T-helper 17 cell (primary cell): ENCODE measurements at places on chromosomes 2 and 18.

DNA sequence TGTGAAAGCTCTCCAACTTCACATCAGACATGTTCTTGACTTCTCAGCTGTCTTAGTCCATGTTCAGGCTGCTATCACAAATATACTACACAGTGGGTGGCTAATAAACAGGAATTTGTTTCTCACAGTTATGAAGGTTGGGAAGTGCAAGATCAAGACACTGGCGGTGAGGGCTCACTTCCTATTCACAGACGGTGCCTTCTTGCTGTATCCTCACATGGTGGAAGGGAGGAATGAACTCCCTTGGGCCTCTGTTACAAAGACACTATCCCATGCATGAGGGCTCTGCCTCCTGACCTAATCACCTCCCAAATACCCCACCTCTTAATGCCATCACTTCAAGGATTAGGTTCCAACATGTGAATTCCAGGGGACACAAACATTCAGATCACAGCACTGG, 9.7 kb downstream of the UXS1 start:
- no peak for DNase-seq

GRCh38 chr2:191217580-191217979, 27.6 kb upstream of the MYO1B start:
- no peak for DNase-seq

DNA sequence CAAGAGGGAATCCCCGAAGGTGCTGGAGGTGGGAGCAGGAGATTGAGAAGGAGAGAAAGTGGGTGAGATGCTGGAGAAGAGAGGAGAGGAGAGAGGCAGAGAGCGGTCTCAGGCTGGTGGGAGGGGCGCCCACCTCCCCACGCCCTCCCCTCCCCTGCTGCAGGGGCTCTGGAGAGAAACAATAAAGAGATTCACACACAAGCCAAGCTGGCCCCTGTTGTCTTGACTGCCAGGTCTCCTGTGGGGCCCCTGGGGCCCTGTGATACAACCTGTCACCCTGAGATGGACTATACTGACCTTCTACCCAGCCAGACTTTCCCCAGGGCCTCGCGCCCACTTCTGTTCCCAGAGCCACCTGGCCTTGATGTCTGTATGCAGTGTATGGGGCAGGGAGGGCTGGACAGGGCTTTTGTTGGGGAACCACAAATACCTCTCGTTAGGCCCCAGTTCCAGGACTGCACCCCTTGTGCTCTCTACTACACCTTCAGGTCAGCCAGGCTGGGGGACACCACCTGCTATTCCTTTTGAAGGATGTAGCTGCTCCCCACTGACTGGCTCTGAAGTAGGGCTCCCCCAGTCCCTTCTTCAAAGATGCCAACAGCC, 8.0 kb upstream of the SPEG start:
- DNase-seq: no peak

- DNase-seq: no peak
Observed at GRCh38 chr2:200044453-200044852, 89.1 kb downstream of the MAIP1 start.

GRCh38 chr2:45935791-45936622, 284.5 kb downstream of the PRKCE start:
- DNase-seq: no peak

- no peak for DNase-seq
Observed at GRCh38 chr2:41326851-41327250, 721.0 kb upstream of the PKDCC start.

- DNase-seq: no peak
Observed at GRCh38 chr18:24486684-24487083, 26.2 kb downstream of the HRH4 start.

- no peak for DNase-seq
Observed at GRCh38 chr2:230873661-230874401, 9.1 kb downstream of the ITM2C start.

DNA sequence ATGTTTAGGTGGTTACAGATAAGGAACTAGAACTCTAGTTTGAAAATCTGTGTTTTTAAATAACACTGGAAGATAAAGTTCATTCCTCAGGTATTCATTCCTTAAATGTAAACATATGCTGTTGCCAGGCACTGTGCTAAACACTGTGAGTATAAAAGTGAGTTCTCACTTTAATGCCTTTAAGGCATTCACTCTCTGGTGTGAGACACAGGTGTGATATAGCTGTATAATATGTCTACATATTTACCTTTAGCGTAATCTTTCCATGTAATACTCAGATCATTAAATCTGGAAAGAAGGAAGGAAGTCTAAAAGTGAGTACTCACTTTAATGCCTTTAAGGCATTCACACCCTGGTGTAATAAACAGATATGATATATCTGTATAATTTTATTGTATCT, 472.6 kb downstream of the PARD3B start:
- DNase-seq: no peak

DNA sequence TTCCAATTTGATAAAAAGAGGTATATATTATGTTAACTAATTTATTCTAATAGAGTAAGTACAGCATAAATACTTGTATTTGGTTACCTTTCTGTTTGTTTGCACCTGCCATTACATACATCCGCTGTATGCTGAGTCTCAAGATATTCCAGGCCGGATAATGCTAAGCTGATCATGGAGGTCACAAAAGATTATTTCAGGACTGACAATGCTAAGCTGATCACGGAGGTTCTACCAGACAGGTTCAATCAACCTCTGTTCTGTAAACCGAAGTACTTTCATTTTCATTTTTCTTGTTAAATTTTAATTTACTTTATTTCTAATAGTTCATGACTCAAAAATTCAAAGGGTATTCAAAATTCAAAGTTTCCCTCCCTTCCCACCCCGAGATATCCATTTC, 31.1 kb downstream of the PNO1 start:
- DNase-seq: no peak

DNA sequence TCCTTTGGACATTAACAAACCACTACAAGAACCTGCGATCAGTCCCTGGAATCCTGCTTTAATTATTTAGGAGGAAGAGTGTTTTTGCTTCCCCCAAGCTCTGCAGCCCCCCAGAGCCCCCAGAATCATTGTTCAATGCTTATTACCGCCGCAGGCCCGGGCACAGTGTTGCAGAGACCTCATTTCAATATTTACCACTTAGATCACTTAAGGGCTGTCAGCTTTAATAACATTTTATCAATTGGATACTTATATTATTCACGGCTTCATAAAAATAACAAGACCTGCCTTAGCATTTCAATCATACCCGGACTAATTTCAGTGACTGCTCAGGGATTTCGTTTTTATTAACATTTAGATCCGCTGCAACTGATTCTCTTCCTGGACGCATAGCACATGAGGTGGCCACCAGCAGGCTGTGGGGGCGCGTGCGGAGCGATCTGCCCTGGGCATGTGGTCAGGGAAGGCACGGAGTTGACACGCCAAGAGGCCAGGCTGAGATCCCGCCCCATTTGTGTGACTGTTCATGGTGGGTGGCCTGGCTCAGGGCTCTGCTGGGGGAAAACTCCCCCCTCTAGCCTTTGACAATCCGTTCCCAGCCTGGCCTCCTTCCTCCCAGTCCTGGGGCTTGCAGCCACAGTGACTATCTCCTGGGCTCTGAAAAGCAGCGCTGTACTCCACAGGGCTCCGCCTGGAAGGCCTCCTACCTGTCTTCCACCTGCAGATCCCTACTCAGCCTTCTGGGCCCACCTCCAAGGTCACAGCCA, 267.6 kb downstream of the SRBD1 start:
- no peak for DNase-seq

DNA sequence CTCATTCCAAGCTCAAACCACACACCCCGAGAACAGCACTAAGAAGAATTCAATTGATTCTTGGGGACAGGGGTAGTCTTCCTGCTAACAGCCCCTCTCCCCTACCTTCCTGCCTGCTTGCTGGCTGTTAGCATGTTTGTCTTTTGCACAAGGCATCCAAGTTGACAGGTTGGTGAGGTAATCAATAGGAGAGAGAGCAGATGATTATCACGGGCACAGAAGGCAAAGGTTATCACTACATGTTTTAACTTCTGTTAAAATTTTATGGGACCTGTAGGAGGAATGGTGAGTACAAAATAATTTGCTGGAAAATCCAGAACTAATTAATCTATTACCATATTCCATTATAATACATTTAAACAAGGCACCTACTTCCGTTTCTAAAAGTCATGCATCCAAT, 442.1 kb upstream of the TCF4 start:
- DNase-seq: no peak

GRCh38 chr18:75324686-75325257, 102.7 kb downstream of the SMIM21 start:
- no peak for DNase-seq

DNA sequence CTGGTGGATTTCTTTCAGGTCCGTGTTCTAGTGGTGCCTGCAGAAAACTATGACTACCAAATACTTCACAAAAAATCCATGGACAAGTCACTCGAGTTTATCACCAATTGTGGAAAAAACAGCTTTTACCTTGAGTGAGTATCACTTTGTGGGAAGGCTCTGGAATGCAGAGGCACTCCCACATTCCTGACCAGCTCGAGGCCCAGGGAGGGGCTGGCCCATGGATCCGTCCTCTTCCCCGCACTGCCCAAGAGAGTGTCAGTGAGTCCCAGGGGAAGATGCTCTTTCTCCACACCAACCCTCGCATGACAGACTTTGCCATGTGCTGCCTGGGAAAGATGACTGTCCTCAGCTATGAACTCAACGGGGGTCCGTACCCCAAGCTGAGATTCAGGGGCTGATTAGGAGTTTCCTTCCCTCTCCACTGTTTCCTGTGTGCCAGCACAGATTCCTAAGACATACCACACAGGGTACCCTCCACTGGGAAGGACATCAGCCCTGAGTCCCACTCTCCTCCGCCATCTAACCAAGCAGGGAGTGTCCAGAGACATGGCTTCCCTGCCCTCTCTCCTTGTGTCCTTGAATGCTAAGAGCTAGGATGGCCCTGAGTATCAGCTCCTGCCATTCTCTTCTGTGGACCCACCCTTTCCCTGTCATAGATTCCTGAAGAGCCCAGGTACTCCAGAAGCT, 155.9 kb downstream of the LAMA3 start:
- DNase-seq: no peak

DNA sequence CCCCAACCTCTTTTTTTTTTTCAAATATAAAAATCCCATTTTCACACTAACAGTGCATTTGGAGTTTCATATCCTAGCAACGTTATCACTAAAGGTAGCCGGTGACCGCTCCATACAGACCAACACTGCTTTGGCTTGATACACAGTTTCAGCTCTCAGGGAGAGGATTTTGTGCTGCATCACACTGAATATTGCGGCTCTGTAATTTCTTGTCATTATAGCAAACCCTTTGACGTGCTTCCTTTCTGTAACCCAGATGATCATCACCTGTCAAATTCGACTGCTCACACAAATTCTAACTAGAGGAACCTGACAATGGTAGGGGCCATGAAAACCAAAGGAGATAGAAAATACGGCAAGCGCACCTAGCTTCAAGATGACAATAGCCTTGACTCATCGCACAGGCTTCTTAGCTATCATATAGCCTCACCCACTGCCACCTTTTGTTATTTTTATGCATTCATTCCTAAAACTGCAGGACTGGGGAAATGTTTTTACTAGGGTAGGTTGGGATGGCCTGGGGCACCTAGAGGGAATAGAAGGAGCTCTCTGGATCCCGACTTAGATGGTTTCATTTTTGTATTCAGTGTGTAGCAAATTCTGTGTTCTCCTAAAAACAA, 582.9 kb upstream of the PIK3C3 start:
- no peak for DNase-seq

DNA sequence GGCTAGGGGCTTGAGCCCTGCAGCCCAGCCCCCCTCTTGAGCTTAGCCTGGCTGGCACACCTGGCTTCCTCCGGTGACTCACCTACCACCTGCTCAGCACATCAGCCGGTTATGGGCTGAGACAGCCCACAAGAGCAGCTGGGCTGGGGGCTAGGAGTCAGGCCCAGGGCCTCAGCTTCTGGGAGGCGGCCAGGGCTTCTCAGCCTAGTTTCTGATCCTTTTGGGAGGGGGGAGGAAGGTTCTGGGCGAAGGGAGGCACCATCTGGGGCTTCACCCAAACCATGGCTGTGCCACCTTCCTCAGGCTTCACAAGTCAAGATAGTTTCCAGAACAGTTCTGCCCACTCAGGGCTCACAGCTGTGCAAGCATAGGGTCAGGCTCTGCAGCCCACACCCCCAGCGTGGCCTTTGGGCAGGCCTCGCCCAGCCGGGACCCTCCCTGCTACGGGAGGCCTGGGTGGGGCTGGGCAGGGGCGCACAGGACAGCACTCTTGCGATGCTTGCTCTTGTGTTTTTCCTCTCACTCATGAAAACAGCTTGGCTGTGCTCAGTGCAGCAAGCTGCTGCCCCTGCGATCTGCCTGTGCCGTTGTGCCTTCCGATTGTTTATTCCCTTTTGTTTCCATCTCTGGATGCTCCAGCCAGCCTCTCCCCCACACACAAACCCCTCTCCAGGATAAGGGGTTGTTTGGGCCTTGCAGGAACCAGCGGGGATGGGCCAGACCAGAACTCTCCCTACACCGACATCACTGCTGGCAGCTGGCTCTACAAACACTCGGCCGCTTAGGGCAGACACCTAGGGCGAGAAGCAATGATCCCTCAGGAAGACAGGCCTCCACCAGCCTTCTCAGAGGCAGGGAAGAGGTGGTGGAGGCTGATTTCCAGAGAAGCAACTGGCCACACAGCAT, 26.1 kb upstream of the SEMA4C start:
- DNase-seq: no peak

- DNase-seq: no peak
Observed at GRCh38 chr2:179335732-179336131, 71.1 kb upstream of the SESTD1 start.

DNA sequence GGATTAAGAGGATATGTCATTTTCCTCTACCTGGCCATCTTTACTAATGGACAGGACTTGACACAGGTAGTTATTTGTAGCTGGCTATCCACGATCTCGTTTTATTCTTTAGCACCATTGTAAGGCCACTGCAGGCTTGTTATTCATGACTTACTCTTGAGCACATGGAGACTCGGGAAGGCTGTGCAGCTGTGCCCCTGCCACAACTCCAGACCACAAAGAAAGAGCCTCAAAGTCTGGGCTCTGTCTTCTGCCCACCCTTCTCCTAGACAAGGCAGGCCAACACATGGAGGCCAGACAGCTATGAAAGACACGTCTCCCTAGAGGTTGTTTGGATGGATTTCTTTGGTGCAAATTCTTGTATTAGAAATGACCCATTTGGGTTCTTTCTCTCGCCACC, 133.8 kb downstream of the NAPG start:
- no peak for DNase-seq

DNA sequence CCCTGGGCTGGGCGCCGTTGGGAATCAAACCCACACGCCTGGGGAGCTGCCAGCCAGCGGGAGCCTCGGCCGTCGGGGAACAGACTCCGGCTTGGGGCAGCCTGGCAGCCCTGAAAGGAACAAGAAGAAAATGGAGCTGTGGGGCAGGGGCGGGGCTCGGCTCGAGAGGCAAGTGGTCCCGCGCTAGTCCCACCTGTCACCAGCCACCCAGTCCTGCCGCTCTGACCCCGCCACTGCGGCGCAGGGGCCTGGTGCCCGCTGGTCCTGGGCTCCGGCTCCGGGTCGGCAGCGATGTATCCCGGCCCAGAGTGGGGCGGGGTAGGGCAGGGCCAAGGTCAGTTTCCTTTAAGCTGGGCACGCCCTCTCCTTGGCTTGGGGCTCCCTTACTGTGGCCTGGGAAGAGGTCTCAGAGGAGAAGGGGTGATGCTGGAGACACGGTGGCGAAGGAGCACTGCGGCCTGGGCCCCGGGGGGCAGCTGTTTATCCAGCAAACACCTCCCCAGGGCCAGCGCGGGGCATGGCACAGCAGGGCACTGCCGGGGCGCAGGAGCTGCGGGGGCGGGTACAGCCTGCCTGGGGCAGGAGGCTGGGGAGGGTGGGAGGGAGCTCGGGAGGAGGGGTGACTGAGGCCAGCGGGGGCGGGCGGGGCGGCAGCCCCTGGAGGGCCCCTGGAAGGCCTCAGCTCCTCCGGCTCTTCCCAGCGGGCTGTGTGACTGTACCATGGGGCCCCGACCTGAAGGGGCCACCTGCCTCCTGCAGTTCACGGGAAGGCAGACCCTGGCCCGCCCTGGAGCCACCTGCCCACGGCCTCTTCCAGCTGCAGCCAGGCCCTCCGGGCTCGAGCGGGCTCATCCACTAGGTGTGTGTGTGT, 15.6 kb downstream of the ODC1 start:
- peak; percentile 37 for DNase-seq
